ENCODE measurements at places on chromosomes 3 and 15.

DNA sequence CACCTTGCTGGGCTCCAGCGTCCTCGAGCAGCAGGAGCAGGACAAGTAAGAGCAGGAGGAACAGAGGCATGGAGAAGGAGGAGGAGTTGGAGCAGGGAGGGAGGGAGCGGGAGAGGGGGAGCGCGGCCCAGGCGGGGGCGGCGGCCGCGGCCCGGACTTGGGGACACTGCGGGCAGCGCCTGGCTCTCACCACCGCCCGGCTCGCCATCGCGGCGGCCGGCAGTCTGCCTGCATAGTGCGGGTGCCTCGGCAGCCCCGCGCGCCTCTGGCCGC, 440 bp downstream of the DCBLD2 start:
- DNase-seq = no peak

DNA sequence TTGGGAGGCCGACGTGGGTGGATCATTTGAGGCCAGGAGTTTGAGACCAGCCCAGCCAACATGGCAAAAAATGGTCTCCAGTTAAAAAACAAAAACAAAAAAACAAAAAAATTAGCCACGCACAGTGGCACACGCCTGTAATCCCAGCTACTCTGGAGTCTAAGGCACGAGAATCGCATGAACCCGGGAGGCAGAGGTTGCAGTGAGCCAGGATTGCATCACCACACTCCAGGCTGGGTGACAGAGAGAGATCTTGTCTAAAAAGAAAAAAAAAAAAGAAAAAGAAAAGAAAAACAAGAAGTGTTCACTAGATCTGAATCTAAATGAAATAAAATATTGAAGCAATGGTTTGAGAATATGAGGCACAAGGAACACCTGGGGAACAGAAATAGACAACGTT, 36.7 kb downstream of the SLC9A9 start:
- DNase-seq = no peak

DNA sequence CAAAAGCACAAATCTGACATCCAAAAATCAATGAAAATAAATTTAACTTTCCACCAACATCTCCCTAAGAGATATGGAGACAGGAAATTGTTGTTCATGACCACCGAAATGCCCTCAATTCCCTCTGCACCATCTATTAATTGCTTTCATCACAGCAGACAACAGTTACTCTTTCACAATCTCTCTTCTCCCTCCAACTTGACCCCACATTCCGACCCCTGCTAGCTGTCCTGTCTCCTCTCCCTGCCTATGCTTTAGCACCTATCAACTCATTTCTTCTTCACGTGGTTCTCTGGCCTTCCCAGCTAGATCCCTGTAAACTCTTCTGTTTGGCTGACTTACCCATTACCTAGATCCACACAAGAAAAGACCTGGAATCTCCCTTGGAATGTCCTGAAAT, 173.9 kb upstream of the ADAMTS9 start:
- DNase-seq = no peak

DNA sequence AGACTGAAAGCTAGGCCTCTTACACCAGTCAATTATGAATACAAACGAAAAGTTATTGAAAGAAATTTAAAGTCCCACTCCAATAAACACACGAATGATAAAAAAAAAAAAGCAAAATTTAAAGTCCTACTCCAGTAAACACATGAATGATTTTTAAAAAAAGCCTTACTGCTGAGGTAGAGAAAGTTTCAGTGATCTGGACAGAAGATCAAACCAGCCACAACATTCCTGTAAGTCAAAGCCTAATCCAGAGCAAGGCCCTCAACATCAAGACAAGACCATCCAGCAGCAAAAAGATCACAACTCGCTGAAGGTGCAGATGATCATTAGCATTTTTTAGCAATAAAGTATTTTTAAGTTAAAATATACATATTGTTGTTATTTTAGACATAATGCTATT, 95.6 kb upstream of the LIPC start:
- no peak for DNase-seq

DNA sequence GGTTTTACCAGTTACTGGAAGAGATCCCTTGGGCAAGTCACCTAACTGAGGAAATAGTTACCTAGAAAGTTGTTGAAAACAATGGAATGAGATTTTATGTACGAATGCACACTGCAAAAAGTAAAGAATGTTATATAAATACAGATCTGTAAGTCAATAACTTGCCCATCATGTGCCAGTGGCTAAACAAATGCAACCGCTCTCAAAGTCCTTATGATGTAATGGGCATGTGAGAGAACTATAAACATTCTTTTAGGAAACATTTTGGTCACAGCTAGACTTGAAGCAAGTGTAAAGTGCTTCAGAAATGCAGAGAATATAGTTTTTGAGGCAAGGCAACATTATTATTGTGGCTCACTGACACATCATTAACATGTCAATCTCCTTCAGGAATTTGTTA, 1044.5 kb downstream of the TUSC7 start:
- no peak for DNase-seq

DNA sequence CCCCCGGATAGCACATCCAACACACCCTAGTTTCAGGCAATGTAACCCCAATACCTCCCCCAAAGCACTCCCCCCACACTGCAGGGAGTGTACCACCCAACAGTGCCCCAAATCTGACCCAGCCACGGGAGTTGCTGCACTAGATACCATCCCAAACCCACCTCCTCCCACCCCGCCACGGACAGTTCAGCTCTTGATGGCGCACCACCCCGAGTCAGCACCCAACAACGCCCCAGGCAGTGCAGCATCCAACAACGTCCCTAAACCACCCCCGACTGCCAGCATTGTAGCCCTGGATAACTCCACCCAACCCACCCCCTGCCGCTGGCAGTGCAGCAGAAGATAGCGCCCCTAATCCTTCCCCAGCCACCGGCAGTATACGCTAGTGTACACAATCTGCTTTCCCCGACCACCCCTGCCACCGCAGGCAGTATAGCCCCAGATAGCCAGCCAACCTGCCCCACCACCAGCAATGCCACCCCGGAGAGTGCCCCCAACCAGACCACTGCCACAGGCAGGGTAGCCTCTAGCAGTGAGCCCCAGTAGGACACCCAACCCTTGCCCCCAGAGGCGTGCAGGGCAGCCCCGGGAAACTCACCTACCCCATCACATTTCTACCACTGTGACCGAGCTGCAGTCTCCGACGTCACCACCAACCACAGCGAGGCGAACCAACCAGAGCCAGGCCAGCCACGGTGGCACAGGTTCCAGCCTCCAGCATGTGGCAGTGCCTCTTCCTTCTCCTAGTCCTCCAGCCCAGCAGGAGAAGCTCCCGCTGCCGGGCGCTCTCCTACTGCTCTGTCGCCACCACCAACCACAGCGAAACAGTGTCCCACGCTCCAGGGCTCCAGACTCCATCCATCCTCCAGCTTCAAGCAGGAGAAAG, 178.1 kb downstream of the POTEB3 start:
- no peak for DNase-seq

DNA sequence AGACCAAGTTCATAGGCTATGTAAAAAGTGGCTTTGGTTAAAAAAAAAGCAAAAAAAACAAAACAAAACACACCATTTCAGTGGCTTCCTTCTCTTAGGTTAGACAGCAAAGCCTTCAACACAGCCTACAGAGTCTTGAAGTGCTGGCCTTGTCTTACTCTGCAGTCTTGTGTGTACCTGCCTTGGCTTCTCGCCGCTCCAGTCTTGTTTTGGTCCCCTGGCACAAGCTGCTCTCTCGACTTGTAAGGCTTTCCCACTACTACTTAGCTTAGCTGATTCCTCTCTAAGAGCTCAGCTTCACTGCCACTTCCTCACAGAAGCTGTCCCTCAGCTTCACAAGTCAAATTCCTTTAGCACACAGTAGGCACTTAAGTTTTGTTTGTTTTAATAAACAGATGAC, 63.0 kb downstream of the ST3GAL6 start:
- no peak for DNase-seq

- no peak for DNase-seq
Measured at GRCh38 chr15:100707229-100707628, 104.8 kb downstream of the ASB7 start.

DNA sequence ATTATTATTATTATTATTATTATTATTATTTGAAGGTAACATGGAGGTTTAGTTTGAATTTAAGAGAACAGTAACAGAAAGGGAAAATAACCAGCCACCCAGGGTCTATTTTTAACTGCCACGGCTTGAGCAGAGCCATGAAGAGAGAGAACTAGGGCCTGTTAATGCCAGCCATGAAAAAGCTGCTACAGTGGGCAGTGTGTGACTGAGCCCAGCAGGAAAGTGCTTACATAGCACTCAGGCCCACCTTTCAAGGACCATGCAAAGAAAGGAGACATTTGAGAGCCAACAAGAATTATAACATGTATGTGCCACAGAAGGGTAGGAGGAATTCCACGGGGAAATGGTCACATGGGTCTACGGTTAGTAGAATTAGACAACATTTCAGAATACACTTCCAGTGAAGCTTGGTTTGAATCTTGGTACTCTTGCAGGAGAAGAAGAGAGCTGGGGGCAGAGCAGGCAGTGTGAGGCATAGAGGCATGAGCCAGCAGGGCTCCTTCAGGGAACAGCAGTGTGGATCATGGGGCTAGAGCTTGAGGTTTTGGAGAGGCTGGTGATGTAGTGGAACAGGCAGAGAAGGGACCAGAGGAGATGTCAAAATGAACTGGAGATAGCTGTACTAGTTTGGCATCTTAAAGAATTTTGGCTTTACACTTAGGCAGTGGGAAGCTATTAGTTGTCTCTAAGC, 140.7 kb downstream of the CMSS1 start:
- DNase-seq = no peak

- no peak for DNase-seq
Measured at GRCh38 chr3:10602769-10603768, 97.7 kb upstream of the ATP2B2 start.

DNA sequence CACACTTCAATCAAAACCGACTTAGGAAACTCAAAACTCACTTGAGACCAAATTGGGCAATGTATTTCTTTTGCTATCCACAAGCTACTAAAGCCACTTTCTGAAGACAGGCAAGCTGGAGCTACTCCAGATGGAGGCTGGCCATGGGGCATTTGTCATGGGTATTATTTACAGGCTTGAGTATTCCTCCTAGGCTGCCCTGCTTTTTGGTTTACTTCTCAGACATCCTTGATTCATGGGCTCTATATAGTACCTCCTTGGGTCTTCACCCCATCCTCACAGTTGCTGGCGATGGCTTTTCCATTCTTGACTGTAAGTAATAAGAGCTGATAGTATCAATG, 18.6 kb upstream of the SYNM start:
- no peak for DNase-seq

- DNase-seq = no peak
Measured at GRCh38 chr3:190716211-190716610, 146.3 kb downstream of the GMNC start.

DNA sequence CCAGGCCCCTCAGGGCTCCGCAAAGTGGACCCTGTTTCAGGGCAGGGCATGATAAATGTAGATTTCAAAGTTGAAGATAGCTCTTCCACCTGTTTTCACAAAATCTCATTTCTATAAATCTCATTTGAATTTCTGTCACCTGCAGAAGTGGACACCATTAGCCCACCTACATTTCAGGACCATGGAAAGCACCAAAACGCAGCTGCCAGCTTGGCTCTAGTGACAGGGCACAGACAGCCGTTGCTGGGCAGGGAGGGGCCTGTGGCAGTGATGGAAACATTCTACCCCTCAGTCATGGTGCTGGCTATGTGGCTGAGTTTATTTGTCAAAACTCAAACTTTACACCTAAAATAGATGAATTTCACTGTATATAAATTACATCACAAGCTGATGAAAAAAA, 40.4 kb downstream of the PRR23E start:
- no peak for DNase-seq

DNA sequence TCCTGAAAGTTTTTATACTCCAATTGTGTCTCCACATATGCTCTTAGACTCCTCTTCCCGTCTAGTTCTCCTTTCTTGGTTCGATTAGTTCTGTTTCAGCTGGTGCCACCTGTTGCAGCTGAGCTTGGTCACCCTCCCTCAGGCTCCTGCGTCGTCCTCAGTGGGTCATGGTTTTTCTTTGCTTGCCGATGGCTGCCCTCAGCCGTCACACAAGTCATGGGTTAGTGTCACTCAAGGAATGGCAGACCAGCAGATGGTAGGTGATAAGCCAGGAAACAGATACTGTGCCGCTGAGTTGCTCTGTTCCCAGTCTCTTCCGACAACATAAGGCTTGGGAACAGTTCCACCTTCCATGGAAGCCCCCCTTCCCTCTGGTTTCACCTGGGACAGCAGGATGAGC, 109.9 kb downstream of the IGF1R start:
- no peak for DNase-seq

- DNase-seq = no peak
Measured at GRCh38 chr3:132785292-132785691, 63.1 kb upstream of the NPHP3 start.

- no peak for DNase-seq
Measured at GRCh38 chr3:128508852-128509251, 15.9 kb upstream of the GATA2 start.

DNA sequence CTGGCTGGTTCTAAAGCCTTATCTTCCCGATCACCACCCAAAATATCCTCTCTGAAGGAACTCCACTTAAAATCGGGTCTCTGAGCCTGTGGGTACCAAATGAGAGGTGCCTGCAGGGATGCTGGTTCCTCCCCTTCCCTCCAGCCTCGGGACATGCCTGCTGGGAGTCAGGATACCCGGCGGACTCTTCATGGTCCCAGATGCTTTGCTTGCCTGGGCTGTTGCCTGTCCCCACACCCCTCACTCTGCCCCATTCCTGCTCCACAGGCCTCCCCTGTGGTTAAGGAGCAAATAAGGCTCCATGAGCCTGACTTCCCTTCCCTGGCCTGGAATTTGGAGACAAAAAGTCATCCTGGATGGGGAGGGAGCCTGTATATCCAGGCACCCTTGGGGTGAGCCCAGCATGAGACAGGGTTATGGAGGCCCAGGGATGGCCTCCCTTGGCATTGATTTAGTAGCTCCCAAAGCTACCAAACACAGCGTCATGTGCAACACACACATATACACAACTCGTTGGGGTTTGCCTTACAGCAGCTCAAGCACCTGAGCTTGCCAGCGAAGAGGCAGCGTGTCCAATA, 12.3 kb upstream of the CORO2B start:
- DNase-seq = no peak

GRCh38 chr3:7201784-7202183, 340.9 kb downstream of the GRM7 start:
- no peak for DNase-seq

- no peak for DNase-seq
Measured at GRCh38 chr3:195828762-195829161, 17.0 kb upstream of the MUC4 start.

All from forelimb muscle (tissue), 1 donor.